ENCODE measurements at places on chromosomes 5 and 9.

DNA sequence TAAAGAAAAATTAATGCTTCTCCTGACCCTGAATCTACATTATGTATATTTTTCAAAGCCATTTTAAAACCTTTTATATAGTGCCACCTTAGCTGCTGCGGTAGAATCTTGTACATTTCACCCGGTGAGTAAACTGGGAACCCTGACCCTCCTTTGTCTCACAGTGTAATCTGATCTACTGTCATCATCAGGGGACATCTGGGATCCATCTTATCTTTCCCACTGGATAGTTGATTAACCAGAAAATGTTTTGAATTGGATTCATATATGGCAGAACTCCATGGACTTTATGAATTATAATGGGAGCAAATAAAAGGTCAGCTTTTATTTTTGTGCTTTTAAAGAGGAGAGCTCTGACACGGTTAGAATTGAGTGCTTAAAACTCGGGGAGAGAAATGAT lies 95.0 kb downstream of the ADAMTSL1 start:
- no peak for DNase-seq

DNA sequence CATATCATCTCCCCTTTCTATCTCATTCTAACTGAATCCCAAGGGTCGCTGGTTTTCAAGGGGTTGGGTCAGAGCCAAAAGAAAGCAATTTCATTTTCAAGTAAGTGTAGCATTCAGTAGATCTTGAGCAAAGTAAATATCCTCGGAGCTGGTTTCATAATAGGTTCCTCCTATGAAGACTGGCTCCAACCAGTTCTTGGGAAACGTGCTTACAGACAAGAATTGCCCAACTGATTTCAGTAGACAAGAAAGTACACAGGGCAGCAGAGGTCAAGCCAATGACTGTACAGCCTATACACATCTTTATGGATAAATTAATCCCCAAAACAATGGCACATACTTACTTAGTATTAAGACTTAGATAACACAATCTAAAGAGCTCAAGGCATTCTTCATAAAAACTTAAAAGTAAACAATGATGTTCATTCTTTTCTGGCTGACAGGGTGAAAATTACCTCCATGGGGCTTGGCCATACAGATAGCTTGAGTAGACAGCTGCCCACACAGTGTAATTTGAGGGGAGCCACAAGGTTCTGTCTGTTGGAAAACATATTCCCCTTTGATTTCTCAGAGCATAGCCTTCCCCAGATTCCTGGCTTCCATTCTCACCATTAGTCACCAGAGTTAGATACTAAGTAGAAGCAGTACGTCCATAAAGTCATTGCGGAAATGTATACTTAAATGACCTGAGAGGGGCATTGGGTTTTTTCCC lies 163.9 kb downstream of the ARRDC3 start:
- no peak for DNase-seq

- no peak for DNase-seq
Measured at GRCh38 chr9:7121664-7122063, 363.9 kb downstream of the KDM4C start.

DNA sequence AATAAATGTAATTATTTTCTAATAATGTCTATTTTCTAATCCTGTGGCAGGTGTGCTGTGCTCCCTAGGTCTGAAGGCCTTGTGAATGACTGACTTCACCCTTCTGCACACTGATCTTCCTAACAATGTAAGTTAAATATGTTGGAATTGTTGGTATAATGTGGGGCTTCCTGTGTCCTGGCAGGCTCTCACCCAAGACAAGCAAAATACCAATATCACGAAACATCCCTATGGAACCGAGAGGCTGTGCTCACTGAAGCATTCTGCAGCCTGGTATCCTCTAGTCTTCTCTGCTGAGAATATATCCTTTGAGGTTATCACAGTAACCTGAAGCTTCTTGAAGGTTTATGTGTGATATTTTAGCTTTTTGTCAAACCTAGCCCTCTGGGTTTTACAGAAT lies 159.4 kb downstream of the GABRB2 start:
- no peak for DNase-seq

DNA sequence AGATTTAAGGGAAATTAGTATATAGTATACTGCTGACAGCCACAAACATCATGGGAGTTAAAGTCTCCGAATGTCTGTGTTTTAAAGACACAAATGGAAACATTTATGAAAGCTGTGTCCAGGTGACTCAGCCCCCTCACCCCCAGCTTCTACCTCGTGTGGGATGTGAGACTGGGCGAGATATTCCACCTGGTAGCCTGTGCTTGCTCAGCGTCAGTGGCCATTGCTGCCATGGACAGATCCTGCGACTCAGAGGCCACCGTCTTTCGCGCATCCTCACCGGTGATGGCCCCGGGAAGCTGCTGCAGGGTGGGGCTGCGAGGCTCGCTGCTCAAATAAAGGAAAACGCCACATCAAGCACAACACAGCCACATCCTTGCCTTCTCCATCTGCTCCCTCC lies 31.2 kb upstream of the EXOC3 start:
- DNase-seq: peak; percentile 36

DNA sequence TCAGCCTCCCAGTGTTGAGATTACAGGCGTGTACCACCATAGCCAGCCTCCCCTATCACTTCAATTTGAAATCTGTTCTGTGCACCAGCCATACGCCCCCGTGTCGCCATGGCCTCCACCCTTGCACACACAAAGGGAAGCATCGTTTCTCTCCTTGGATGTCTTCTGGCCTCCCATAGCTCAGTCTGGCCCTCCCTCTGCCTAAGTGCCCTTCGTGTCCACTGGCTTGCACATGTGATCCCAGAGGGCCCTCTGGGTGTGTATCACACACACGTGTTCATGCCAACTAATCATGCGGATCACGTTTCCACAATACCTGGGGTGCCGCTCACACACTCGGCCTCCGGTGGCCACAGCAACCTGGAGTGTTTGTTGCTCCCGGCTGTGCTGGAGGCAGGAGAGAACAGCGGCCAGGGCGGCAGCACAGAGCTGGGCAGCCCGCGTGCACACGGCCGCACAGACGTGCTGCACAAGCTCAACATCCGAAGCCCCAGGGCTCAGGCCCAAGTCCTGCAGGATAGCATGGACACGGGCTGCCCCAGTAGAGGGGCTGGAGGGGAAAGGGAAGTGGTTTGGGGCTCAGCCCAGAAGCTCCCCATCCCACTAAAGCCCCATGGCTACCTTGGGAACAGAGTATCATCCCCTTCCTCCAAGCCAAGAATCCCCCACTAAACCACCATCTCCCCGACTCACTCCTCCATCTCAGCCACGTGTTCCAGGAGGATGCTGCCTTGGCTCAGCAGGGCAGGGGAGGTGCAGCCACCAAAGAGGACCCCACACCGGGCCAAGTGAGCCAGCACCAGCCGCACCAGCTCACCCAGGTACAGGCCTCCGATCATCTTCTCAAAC lies 10.9 kb downstream of the HK3 start:
- no peak for DNase-seq

DNA sequence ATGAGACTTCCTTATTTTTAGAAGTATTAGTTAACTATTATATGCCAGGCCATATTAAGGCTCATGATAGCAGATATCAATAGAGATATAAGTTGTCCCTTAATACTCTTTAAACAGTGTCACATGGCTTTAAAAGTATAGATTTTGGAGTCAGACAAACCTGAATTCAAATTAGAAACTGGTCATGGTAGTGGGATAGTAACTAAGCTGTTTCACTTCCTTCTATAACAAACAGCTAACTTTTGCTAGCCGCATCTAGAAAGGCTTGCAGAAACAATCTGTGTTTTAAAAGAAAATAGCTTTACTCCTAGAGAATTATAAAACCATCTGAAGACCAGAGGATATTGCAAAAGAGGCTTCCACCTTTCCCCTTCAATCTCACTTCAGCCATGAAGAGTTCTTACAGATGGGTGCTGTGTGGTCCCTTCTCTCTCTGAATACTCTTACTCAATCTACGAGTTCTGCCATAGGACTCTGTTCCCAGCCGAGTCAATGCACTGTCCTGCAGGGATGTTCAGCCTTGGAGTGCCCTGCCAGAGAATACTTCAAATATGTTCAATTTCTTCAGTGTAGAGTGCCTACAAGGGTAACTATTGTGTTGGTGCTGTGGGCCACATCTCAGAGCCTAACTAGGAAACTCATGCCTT lies 810.2 kb downstream of the EFNA5 start:
- DNase-seq: no peak

DNA sequence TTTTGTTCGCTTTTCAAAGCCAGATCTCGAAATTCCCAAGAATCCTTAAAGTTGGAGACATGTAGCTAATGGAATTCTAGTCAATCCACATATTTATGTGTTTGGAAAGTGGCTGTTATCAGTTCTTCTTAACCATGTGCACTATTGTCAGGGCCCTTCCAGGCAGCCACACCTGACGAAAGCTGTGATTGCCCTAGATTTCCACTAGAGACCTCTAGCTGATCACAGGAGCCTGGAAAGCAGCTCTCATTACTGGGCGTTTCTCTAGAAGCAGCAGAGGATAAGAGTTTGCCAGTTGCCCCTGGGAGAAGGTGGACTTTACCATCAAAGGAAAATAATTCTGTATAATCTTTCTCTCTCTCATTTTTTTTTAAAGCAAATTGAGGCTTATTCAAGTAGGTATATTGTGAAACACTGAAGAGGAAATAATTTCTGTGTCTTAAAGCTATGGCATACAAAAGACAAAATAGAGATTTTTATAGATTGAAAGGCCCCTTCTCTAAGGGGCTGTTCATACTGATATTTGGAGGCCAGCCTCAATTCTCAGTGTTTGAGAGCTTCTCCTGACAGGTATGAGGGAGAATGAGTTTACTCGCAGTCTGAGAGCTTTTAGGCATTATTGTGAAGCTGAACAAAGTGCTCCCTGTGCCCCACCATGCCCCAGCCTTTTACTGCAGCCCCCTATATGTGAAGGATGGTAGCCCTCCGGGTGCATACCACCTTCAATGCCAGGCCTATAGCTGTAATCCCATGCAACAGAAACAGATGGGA lies 405.4 kb upstream of the ACTBL2 start:
- DNase-seq: no peak

- no peak for DNase-seq
Measured at GRCh38 chr5:180114304-180115003, 42.9 kb upstream of the RNF130 start.

DNA sequence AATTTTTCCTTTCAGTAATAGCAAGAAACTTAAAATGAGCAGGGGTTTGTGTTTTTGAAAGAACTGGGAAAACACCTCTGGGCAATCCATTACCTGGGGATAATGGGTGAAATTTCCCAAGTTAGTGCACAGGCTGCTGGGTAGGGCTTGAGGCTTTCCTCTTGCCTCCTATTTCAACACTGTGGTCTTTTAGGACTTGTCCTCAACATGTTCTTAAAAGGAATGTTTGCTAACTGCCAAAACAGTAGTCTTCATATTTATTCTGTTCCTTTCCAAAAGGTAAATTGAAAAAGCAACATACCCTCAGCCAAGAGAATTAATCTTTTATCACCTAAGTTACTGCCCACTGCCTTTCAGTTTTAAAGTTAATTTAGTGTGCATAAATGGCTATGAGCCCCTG lies 158.3 kb upstream of the CCDC152 start:
- no peak for DNase-seq

DNA sequence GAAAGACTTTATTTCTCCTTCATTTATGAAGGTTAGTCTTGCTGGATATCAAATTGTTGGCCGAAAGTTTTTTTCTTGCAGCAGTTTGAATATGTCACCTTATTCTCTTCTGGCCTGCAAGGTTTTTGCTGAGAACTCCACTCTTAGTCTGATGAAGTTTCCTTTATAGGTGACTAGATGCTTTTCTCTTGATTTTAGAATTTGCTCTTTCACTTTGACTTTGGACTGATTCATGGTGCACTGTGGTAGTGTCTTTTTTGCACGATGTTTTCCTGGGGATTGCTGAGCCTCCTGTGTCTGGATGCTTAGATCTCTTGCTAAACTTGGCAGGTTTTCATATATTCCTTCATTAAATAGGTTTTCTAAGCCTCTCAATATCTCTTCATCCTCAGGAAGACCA lies 12.4 kb downstream of the AHRR start:
- no peak for DNase-seq

DNA sequence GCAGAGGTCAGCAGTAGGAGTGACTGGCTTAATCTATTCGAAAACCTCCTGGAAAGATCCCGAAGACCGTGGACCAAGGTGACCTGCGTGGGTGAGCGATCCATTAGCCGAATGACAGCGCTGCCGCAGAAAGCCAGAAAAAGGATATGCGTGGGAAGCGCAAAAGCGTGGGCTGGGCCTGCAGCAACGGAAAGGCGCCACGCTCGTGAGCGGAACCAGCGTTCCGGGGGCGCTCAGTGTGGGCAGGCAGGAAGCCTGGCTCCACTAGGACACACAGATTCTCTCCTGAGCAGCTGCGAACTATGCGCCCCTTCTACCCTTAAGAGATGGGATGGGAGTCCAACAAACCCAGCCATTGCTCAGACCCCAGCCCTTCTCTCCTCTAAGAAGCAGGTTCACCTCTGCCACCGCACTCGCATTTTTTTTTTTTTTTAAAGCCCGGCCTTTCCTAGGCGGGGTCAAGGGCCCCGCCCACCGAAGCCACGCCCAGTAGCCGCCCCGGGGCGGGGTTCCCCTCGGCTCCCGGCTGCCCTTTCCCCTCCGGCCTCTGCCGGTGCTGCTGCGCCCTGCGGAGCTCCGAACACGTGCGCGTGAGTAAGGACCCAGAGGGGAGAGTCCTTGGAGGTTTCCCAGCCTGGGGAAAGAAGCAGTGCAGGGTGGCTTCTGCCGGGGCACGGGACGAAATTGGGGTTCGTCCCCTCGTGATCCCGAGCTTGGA lies 19.8 kb upstream of the MATR3 start:
- DNase-seq: peak; percentile 80

DNA sequence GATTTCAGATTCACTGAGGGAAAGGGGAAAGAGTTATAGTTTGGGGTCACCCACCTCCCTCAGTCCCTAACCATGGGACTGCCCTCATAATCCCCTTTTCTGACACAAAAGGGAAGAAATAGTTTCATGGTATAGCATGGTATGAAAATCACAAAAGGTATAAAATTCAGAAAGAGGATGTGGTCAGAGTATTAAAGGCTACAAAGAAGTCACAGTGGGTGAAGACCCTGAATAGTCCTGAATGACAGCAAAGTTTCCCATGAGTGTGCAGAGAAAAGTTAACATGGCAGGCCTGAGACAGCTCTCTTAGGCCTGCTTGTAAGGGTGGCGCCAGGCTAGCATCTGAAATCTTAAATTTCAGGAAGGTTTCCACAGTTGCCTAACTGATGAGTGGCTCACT lies 290.6 kb upstream of the ZNF608 start:
- no peak for DNase-seq

DNA sequence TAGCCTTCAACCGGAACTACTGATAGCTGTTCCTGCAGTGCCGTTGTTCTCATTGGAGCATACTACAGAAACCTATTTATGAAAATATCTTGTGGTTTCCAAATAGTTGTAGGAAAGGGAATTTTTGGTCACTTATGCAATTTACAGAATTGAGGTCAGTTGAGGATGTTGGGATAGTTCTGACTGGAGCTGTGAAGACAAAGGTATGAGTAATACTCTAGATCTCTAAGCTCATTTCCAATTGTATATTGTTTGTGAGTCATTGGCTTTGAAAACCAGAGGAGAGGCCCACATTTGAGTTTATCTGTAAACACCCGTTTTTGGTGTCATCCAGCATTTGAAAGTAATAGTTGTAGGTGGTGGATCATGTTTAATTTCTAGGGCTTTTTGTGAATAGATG lies 561.3 kb upstream of the WWC1 start:
- DNase-seq: no peak
